RWPE2 (cell line): ENCODE measurements at places on chromosomes 6 and 20.

GRCh38 chr6:134517145-134517658 is 199.3 kb upstream of the SGK1 start:
- DNase-seq = no peak

DNA sequence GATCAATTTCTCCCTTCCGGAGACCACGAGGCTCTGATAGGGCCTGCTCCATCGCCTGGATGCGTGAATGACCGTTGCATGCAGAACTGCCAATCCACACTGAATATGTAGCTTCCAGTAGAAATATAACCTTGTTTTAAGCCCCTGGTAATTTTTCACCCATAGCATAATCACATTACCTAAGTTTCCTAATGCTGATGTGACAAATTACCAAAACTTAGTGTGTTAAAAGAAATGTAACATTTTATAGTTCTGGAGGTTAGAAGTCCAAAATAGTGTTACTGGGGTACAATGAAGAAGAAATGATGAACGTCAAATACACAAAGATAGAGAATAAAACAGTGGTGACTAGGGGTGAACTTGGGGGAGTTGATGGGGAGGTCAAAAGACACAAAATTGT is 22.0 kb upstream of the SIRPD start:
- no peak for DNase-seq

DNA sequence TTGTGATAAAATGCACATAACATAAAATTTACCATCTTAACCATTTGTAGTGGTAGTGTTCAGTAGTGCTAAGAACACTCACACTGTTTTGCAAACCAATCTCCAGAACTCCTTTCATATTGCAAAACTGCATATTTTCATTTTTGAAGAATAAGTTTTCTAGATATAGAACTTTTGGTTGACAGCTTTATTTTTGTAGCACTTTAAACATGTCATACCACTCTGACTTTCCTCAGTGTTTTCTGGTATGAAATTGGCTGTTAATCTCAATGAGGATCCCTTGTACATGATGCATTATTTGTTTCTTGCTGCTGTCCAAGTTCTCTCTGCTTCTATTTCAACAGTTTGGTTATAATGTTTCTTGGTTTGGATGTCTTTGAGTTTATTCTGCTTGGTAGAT is 45.1 kb upstream of the MICB start:
- DNase-seq = no peak

GRCh38 chr6:111804627-111805235 is 68.5 kb downstream of the FYN start:
- no peak for DNase-seq

DNA sequence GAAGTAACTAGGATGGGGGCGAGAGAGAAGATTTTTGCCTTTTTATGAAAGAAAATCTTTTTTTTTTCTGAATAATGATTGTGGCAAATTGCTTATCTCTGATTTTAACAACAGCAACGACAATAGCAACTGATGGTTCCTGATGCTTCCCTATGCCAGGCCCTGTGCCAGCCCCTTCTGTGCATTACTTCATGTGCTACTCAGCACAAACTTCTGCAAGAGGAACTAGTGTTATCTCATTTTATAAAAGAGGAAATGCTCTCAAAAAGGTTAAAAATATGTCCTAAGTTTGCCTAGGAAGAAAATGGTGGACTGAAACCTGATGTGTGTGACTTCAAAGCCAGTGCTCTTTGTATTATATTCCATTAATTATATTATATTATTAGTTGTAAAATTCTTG is 74.0 kb upstream of the RALGAPA2 start:
- no peak for DNase-seq

GRCh38 chr20:25389858-25390537 is 637 bp downstream of the ABHD12 start:
- peak; percentile 63 for DNase-seq

DNA sequence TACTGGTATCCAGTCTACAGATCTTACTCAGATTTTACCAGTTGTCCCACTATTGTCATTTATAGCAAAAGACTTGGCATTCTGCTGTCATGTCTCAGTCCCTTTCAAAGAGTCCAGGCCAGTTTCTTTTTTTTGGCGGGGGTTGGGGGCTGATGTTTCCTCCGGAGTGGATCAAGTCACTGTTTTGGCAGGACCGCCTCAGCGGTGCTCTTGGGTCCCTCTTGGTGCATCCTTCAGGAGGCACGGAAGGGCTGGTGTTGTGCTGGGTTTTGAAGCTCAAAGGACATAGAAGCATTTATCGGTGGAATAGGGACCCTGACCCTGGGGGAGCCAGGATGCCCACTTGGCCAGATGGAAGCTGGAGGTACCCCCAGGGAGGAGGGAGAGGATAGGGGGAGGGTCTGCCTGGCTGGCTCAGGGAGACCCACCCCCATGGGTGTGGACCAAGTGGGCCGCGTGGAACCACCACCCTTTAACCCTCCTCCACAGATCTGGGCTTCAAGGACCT is 10.8 kb downstream of the RBCK1 start:
- no peak for DNase-seq
